ENCODE measurements at places on chromosomes 11 and 22.

- no peak for DNase-seq
Observed at GRCh38 chr22:41096391-41096790, 4.0 kb downstream of the EP300 start.

DNA sequence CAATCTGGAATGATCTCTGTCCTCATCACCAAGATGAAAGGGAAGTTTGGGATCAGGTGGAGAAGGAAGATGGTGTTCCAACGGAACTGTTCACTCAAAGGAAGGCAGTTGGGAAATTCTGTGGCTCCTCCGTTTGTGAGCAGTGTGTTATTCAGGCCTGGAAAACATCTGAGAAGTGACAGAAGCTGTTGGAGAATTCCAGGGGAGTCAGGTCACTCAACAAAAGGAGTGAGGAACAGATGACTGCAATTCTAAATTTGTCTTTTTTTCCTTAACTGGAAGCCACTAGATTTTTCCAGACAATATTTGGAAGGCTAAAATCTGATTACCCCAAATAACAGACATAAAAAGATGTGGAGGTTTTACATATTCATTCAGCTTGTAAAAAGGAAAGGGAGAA, 107.8 kb downstream of the CD44 start:
- no peak for DNase-seq

DNA sequence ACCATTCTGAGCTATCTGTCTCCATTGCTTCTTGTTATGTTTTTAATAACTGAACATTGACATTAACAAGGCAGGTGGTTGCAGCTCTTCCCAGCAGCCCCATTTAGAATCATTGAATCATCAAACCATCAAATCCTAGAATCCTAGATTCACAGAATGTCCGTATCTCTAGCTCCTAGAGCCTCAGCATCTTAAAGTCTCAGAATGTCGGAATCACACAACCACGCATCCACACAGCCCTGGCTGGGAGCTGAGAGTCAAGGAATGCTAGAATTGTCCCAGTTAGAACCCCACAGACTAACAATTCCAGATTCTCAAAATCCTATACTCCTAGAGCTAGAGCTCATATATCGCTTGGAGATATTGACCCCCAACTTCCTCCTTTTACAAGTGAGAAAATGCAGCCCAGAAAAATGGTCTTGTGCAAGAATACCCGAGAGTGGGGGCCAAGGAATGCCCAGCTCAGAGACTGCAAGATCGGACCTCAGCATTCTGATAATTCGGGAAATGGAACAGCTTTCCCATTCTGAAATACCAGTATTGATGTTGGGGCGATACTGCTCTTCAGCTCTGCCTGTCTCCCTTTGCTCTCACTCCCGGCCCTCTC, 38.8 kb downstream of the PDE2A start:
- no peak for DNase-seq

GRCh38 chr11:20912922-20913512, 243.6 kb downstream of the NELL1 start:
- no peak for DNase-seq
